Esophagus squamous epithelium (tissue), 5 donors: ENCODE measurements at places on chromosomes 4 and X.

DNA sequence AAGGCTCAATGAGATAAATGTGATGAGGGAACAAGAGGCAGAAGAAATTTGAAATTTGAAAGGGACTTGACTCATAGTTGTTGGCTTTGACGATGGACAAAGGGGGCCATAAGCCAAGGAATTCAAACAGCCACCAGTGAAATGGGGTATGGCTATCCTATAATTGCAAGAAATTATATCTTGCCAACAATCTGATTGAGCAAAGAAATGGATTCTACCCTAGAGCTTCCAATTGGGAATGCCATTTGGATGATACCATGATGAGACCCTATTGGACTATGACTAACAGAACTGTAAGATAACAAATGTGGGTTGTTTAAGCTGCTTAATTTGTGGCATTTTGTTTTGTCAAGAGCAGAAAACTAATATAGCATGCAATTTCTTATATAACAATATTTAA, 270.1 kb upstream of the ARSJ start:
- no peak for DNase-seq

DNA sequence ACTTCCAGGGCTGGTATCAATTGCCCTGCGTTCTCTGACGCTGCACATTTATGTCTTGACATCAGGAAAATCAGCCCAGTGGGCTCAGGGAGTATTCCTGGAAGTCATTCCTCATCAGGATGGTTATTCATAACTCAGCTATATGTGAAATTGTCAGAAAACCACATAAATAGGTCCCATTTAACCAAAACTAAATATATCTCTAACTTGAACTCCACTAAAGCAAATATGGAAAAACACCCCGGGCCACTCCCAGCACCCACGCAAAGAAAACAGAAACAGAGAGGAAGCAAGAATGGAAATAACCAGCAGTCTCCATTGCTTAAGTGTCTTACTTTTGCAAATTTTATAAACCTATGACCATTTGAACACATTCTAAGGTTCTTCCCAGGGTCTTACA, 112.0 kb downstream of the IRF2 start:
- no peak for DNase-seq

GRCh38 chrX:5774446-5774845, 454.2 kb downstream of the NLGN4X start:
- no peak for DNase-seq

DNA sequence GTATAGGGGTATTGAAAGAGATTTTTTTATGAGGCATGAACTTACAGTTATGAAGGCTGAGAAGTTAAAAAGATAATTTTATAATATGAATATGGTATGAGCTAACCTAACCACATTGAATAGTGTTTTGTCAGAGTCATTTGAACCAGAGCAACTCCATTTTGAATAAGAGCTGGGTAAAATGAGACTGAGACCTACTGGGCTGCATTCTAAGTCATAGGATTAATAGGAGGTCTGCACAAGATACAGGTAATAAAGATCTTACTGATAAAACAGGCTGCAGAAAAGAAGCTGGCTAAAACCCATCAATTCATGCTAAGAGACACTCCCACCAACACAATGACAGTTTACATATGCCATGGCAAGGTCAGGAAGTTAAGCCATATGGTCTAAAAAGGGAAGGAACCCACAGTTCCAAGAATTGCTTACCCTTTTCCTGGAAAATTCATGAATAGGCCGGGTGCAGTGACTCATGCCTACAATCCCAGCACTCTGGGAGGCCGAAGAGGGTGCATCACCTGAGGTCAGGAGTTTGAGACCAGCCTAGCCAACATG, 209.2 kb downstream of the TECRL start:
- DNase-seq: no peak

DNA sequence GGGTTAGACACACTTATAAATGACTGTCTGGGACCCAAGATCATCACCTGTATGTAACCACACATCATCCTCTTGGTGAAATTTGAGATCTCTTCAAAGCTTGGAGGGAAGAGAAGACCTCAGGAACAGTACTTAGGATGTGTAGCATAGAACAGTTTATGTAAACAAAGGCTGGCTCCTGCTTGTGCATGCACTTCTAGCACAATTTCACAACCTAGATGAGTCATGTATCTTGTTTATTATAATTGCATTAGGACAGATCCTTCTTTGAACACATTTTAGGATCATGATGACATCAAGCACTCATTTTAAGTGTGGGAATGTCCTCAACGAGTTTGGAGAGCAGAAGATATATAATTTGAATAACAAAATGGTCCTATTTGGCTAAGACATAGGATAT, 26.3 kb upstream of the ZMAT1 start:
- DNase-seq: no peak

GRCh38 chrX:72262077-72262476, 15.0 kb downstream of the RPS4X start:
- no peak for DNase-seq

DNA sequence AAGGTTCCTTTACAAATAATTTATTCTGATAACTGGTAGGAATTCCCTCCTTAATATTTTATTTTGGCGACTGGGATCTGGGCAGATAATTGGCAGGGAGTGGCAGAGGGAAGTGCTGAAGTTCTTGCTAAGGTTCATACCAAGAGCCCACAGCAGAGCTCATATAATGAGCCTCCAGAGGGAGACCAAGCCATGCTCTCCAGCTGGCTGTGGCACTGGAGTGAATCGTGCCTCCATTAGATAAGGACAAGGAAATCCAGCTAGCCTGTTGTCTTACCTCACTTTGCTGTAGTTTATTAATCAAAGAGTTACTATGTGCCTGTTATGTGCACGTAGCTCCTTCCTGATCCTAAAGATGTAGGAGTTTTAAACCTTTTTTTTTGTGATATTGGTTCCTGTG, 1.3 kb downstream of the ASB12 start:
- DNase-seq: no peak

- no peak for DNase-seq
Observed at GRCh38 chr4:27836523-27836922, 975.9 kb downstream of the STIM2 start.

DNA sequence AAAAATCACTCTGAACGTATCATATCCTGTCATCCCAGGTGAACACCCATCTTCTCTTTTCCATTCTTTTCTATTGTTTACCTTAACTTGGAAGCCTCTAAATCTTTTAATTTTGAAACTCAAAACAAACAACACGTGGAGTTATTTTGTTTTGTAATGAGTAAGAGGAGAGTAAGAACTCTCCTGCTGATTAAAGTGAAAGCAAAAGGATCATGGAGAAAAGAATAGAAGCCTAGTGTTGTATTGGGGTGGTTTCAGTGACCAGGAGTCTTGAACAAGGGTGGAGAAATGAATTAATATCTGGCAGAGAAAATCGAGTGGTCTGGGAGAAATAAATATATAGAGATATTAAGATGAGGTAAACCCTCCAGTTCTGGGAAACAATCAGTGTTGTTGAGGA, 237.4 kb upstream of the UGT8 start:
- no peak for DNase-seq

DNA sequence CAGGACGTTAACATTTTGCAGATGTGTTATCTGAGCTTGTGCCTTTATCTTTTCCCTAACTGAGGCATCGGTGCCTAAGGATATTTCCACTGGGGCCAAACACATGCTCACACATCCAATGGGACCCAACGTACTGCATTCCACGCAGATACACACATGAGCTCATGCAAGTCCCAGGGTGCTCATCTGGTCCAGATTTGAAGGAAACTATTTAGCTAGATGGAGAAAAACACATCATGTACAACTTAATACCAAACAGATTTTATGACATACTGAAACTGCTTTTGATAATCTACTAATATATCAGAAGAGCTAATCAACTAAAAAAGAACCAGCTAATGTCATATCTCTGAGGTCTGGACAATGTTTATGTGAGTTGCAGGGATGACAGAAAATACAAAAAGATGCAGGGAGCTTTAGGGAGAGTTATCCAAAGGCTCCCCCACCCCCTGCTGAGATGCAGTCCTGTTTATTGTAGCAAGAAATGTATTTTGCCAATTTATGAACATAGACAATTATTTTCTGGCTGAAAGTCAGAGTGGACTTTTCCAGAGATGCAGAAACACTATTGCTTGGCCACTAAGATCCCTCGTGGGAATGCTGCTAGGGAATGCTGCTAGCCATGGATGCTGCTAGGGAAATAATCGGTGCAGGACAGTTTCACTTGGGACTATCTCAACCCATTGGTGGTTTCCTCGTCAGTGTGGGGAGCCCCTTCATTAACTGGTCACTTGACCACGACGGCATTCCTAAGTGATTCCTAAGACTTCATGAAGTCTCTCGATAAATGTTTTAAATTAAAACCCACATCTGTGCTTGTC, 172.8 kb downstream of the SMIM20 start:
- DNase-seq: no peak

GRCh38 chrX:55619547-55619946, 3.7 kb upstream of the FOXR2 start:
- DNase-seq: no peak
